ENCODE measurements at places on chromosomes 4 and X. TPM values are rescaled to one million over a fixed set of nuclear protein-coding genes. Genes with fewer than 3 reads are reported as not detected.

DNA sequence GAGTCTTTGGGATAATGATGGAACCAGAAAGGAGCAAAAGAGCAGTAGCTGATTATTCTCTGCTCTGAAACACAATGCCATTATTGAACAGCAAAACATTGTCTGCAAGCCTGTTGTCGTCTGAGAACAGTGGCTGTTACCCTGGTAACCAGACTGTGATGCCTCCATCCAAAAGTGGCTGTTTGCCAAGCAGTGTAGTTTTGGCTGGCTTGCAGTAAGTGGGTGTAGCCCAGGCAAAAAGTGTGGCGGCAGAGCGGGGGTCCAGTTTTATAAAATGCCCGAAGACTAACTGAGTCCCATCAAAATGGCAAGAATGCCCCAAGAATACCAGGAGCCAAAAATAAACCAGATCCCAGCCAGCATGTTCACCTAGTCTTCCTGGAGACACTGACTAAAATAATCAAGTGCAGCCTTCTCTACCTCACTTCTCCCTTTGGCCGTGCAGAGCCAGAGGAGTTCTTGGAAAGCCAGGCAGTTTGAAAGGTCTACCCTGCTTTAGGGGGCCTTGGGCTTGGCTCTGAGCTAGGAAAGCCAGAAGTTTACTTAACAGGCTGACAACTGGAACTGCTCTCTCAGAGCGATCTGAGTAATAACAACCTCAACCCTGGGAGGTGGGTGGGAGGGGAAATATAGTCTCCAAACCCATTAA lies 2.6 kb downstream of the PLP1 start:
- DNase-seq = no peak
- no peak overlapping the region for H3K4me3 ChIP-seq
- H3K36me3 ChIP-seq = peaks cover 23% of the 10 kb centered on the region
- H3K27me3 ChIP-seq = no peaks in the 10 kb centered on the region
- no peaks in the 10 kb centered on the region for H3K4me1 ChIP-seq

- no peak for DNase-seq
- no peak overlapping the region for H3K27ac ChIP-seq
- H3K36me3 ChIP-seq = no peaks in the 10 kb centered on the region
- H3K4me1 ChIP-seq = no peaks in the 10 kb centered on the region
- no peaks in the 10 kb centered on the region for H3K27me3 ChIP-seq
- H3K4me3 ChIP-seq = no peak overlapping the region
Observed at GRCh38 chrX:96407501-96407900, 277.1 kb upstream of the DIAPH2 start.

- no peaks in the 10 kb centered on the region for H3K27me3 ChIP-seq
- no peak for DNase-seq
- H3K36me3 ChIP-seq = no peaks in the 10 kb centered on the region
Observed at GRCh38 chr4:32987111-32987510, 2266.9 kb downstream of the PCDH7 start.

GRCh38 chrX:69051901-69052300 lies 113.4 kb downstream of the PJA1 start:
- no peak for DNase-seq
- H3K4me1 ChIP-seq = no peaks in the 10 kb centered on the region
- no peaks in the 10 kb centered on the region for H3K27me3 ChIP-seq
- no peak overlapping the region for H3K27ac ChIP-seq

DNA sequence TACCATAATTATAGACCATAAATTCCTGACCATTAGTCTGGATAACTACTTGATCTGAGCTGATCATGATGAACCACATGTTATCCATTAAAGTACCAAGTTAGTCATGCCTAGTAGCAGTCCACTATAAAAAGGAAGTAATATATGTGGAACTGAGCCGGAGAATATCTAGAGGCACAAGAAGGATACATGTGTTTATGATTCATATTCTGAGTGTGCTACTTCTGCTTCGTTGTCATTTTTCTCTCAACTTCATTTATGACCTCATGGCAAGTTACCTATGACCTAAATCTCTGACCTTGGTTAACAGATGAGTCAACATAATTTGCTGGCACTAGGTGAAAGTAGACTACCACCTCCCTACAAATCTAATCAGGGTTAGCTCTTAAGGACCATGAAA lies 56.5 kb upstream of the ANKRD17 start:
- DNase-seq = no peak
- no peak overlapping the region for H3K4me3 ChIP-seq
- no peak overlapping the region for H3K27ac ChIP-seq

GRCh38 chr4:148376151-148376550 lies 66.1 kb downstream of the NR3C2 start:
- DNase-seq = no peak
- H3K4me3 ChIP-seq = no peak overlapping the region
- no peak overlapping the region for H3K27ac ChIP-seq
- H3K4me1 ChIP-seq = no peaks in the 10 kb centered on the region
- H3K27me3 ChIP-seq = no peaks in the 10 kb centered on the region

GRCh38 chr4:52903273-52903672 lies 41.2 kb downstream of the RASL11B start:
- DNase-seq = no peak
- no peaks in the 10 kb centered on the region for H3K4me1 ChIP-seq
- peaks cover 9% of the 10 kb centered on the region for H3K36me3 ChIP-seq
- no peak overlapping the region for H3K27ac ChIP-seq
- H3K4me3 ChIP-seq = no peak overlapping the region

- no peak overlapping the region for H3K27ac ChIP-seq
- no peaks in the 10 kb centered on the region for H3K4me1 ChIP-seq
- no peak overlapping the region for H3K4me3 ChIP-seq
- DNase-seq = no peak
Observed at GRCh38 chr4:141177171-141177570, 43.5 kb upstream of the ZNF330 start.

GRCh38 chr4:48727666-48728459 lies 52.2 kb downstream of the FRYL start:
- H3K27me3 ChIP-seq = no peaks in the 10 kb centered on the region
- no peak for DNase-seq

DNA sequence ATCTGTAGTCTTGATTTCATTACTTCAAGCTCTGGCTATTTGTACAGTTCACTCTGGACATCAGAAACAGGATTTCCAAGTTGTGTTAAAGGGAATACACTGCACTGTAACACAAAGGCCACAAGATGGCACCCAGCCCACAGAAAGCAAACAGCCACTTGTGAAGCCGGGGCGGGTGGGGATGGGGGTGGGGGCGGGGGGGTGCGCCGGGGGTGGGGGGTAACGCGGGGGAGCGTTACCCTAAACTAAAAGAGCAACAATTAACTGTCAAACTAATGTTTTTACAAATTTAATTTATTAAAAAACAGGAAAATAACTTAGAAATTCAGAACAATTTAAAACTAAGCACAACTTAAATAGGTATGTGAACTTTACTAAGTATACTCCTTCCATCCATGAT lies 27.3 kb downstream of the PRDX4 start:
- H3K36me3 ChIP-seq = no peaks in the 10 kb centered on the region
- H3K27me3 ChIP-seq = no peaks in the 10 kb centered on the region
- H3K4me1 ChIP-seq = no peaks in the 10 kb centered on the region
- H3K27ac ChIP-seq = no peak overlapping the region
- H3K4me3 ChIP-seq = no peak overlapping the region

- no peaks in the 10 kb centered on the region for H3K36me3 ChIP-seq
- no peak overlapping the region for H3K4me3 ChIP-seq
- DNase-seq = no peak
- H3K4me1 ChIP-seq = no peaks in the 10 kb centered on the region
- no peaks in the 10 kb centered on the region for H3K27me3 ChIP-seq
Observed at GRCh38 chr4:173056710-173057109, 111.9 kb upstream of the GALNT7 start.

SLC7A11 gene
- total RNA-seq = 15.6 TPM

MAMLD1 gene
- total RNA-seq = 0.11 TPM

FRMD7 gene
- not detected for total RNA-seq

All from H1 (cell line).